ENCODE measurements at places on chromosomes 3 and 15.

DNA sequence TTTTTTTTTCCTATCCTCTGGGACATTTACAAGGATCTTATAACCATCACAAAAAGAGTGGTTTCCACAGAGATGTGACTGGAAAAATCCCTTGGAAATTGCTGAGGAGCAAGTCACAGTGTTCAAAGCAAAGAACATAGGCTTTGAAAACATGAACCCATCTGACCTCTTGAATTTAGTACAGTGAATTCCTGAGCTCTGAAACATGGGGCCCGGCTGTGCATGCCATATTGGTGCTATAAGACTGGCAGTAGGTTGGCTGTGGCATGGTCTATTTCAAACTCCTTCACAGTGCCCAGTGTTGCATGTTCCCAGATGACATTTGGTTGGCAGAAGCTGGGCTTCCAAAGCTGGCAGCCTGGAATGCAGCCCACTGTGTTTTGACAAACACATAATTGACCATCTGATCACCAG, 202.2 kb downstream of the TIGIT start:
- DNase-seq: no peak

DNA sequence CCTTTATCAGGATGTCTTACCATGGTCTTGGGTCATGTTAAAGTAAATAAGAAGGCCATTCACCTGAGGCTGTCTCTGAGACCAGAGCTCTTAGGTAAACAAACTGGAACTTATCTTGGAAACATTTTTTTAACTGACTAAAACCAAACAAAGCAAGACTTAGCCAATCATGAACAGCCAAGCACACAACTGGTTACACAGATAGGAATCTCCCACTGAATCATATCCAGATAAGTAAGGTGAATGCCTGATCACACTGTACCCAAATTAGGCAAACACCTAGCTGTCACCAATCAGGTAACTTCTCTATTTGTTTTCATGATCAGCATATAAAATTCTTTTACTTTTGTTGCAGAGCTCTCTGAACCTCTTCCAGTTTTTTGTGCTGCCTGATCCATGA, 205.4 kb downstream of the CNTN3 start:
- DNase-seq: no peak

DNA sequence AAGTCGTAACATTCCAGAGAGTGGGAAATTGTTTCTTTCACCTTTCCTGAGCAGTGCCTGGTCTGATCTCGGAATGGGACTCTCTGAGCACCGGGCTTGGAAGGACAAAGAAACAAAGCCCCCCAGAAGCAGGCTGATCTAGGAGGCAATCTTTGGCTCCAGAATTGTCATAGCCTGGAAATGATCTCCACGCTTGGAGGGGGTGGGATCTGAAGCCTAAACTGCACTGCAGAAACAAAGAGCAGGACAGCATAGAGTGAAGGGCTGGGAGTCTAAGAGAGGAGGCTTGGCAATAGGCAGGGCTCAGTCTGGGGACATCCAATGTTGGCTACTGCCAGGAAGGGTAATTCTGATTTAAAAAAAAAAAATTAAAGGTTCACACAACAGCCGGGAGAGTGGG, 1.9 kb downstream of the CRABP1 start:
- no peak for DNase-seq

DNA sequence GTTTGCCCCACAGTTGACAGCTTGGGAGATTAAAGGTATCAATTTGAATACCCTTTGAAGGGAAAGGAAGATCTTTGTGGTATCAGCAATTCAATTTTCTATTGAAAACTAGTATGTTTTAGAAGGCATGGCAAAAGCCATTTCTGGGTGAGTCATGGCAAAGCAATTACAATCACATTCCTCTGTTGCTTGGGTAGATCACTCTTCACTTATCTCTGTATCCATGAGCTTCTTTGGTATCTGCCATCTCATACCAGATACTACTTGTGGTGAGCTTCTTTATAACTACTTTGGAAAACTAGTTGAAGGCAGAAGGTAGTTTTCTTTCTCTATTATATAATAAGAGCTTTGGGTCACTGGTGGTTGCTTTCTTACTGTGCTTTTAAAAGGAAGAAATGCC, 28.3 kb upstream of the LSAMP start:
- no peak for DNase-seq

DNA sequence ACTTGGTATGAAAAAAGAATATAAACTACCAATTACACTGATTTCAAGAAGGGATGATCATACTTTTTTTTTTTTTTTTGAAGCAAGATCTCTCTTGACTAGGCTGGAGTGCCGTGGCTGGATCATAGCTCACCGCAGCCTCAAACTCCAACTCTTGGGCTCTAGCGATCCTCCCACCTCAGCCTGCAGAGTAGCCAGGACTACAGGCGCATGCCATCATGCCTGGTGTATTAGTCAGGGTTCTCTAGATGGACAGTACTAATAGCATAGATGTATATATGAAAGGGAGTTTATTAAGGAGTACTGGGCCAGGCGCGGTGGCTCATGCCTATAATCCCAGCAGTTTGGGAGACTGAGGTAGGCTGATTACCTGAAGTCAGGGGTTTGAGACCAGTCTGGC, 11.5 kb upstream of the SEC11A start:
- no peak for DNase-seq

DNA sequence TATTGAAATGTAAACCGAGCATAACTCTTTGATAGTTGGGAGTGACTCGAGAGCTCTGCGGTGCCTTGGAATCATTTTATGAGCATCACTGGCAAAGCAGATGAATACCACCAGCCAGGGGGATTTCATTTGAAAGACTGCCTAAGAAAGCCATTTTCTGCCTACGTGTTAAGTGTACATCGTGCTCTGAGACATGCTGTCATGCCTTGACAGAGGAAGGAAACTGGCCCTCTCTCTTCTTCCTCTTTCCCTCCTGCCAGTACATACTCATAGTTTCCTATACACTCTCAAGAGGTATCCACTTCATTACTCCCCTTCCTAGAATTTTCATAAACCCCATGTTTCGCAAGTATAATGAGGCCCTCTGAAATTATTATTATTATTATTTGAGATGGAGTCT, 8.8 kb downstream of the BCL2A1 start:
- DNase-seq: no peak

DNA sequence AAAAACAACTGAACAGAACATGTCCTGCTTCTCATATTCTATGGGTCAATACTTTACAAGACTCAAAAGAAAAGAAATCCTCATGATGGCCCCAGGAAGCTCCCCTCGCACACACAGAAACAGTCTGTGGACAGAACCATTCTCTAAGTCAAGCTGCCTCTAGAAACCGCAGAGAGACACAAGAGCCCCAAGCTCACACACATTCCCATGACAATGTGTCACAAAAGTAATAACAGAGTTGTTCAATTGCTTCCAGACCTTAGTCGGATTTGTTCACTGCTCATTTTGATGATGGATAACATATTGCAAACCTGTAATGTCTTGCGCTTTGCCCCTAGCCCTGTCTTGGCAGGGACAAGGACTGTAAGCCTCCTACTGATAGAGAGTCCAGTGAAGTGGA, 60.9 kb downstream of the UMPS start:
- DNase-seq: no peak

GRCh38 chr15:80242132-80242769, 9.8 kb downstream of the CTXND1 start:
- no peak for DNase-seq

DNA sequence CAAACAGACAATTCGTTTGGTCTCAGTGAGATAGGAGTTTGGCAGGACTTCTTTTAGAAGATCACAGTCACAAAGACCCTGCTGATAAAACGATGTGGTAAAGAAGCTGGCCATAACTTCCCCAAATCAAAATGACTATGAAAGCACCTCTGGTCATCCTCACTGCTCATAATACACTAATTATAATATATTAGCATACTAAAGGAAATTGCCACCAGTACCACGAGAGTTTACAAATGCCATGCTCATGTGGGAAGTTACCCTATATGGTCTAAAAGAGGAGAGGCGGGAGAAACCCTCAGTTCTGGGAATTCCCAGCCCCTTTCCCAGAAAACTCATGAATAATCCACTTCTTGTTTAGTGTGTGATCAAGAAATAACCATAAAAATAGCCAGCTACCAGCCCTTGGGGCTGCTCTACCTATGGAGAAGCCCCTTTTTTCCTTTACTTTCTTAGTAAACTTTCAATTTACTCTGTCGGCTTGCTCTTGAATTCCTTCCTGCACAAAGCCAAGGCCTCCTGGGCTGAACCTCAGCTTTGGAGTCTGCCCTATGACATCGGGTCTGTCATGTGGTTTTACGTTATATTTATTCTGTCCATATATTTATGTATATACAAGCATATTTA, 115.8 kb upstream of the IGSF10 start:
- DNase-seq: no peak

GRCh38 chr3:126528800-126529541, 5.0 kb downstream of the CHST13 start:
- no peak for DNase-seq

- DNase-seq: no peak
Measured at GRCh38 chr3:139201446-139202225, 142.2 kb upstream of the MRPS22 start.

DNA sequence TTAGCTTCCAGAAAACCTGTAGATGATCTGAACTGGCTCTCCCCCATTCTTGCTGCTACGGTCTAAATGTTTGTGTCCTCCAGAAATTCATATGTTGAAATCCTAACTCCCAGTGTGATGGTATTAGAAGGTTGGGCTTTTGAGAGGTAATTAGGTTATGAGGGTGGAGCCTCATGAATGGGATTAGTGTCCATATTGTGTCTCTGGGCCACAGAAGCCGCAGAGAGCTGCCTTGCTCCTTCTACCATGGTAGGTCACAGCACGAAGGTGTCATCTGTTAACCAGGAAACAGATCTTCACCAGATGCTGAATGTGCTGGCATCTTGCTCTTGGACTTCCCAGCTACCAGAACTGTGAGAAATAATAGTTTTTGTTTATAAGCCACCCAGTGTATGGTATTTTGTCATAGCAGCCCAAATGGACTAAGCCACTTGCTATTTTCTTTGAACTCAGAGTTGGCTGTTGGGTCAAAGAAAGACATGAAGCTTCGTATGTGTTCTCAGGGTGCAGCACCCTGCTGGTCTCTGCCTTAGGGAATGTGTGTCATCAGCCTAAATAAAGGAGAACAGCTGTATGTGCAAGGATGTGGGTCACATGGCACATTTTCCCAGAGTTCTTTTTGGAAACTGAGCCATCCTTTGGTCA, 317.5 kb upstream of the SLCO3A1 start:
- DNase-seq: no peak

GRCh38 chr15:43270113-43270665, 3.5 kb upstream of the TGM5 start:
- DNase-seq: no peak

DNA sequence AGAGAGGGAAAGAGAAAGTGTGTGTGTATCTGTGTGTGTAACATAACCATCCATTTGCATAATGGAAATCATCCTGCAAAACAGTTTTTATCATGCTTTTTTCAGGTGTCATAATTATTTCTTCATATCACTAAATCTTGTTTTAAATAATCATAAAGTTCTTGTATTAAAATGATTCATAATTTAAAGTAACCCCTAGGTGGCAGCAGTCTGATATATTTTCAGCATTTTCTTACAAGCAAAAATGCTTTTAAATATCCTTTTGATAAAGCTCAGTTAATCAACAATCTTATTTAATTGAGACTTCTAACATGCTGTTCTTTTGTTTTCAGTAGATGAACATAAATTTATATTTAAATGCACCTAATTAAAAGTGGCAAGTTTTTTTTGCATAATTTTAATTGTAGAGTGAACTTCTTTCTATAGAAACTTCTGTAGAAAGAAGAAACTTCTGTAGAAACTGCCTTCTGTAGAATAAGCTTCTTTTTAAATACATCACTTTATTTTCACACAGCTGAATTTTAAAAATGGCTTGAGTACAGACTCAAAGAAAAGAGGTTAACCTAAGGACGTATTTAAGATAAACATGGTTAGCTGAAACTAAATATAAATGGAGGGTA, 72.5 kb downstream of the OPA1 start:
- no peak for DNase-seq

DNA sequence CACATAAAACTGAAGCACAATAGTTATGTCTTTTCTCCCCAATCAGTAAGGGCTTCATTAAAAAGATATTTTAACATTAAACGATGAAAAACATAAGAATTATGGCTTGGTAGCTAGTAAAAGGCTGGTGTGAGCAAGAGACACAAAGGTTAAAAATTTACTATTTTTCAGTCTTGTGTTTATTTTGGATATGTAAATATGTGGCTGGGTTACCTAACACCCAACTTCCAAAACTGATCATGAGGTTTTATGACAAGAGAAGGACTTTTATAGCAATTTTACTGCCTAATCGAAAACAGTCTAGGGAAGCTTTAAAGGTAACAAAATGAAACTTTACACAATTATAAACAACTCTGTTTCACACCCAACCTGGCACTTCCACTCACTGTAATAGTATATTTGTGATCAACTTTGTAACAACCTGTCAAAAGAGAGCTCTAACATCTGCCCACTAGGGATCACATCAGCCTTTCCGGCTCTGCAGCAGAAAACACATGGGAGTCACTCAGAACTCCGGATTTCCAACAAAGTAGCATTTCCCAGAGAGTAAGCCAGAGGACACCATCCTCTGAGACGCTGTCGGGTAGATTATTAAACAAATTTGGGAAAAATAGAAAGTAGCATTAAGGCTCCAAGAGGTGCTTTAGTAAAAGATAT, 123.4 kb upstream of the C2CD4B start:
- no peak for DNase-seq

GRCh38 chr3:43024181-43024885, 45.2 kb downstream of the GASK1A start:
- no peak for DNase-seq

DNA sequence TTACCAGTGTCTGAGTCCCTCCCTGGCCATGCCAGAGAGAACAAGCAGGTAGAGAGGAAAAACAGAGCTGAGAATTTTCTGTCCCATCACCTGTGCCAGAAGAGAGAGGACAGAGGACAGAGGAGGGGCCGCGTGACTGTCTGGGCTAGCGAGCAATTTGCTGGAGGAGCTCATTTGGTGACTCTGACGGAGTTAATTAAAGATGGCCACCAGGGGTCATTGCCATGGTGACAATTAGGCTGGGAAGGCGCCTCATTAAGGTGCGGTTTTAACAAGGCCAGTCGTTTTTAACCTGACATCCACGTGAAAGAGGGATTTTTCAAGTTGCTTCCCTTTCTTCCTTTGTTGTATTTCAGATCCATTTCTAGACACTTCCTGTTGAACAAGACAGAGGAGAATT, 72.4 kb downstream of the RHCG start:
- no peak for DNase-seq

- no peak for DNase-seq
Measured at GRCh38 chr15:73004462-73004861, 47.8 kb upstream of the NEO1 start.

GRCh38 chr15:48617619-48618018, 27.9 kb downstream of the FBN1 start:
- no peak for DNase-seq

GRCh38 chr3:49788056-49788455, 1.7 kb upstream of the IP6K1 start:
- no peak for DNase-seq

GRCh38 chr3:52479877-52480575, 15.1 kb upstream of the STAB1 start:
- DNase-seq: no peak

- no peak for DNase-seq
Measured at GRCh38 chr3:59192473-59192872, 142.6 kb upstream of the CFAP20DC start.

All from T-helper 1 cell (primary cell).